ENCODE measurements at places on chromosomes 6 and 20.

- peak; percentile 95 for DNase-seq
Measured at GRCh38 chr20:50625986-50626677, 65.2 kb downstream of the RIPOR3 start.

DNA sequence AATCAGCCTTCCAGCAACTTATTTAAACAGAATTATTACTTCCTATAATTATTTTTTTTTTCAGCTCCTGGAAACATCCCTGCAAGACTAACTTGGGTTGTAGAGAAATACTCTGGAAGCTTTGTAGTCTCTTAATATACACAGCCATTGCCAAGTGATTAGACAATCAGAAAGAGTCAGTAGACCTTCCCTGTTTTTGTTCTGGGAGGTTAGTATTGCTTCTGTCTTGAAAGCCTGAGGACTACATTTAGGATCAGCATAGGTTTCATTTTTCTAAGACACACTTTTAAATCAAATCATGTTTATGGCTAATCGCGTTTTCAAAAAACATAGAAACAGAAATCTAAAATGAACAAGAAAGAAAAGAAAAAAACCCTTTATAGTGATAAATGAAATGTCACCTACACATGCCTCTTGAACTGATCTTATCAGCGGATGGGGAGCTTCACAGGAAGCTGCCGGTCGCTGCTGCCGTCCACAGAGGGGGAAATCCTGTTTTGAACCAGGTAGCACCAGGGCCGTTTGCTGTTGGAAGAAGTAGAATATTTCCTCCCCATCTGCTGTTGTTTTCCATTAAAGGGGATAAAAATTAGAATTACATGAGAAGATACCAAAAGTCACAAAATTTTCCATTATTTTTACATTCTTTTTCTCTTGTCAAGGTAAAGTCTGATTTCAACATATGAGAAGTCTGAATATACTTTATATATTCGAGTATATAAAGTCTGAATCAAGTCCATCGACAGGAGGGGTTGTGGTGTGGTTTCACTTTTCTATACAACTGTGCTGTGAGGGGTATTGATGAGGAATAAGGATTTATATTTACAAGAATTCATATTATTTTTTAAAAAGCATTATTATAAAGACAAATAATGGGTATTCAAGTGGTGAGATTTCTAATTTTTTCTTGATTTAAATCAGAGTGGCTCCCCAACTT lies 94.6 kb downstream of the ARMC2 start:
- DNase-seq = no peak

- DNase-seq = peak; percentile 26
Measured at GRCh38 chr20:60054716-60055634, 96.8 kb downstream of the CDH26 start.

GRCh38 chr6:118808793-118809638 lies 84.9 kb upstream of the ASF1A start:
- no peak for DNase-seq

DNA sequence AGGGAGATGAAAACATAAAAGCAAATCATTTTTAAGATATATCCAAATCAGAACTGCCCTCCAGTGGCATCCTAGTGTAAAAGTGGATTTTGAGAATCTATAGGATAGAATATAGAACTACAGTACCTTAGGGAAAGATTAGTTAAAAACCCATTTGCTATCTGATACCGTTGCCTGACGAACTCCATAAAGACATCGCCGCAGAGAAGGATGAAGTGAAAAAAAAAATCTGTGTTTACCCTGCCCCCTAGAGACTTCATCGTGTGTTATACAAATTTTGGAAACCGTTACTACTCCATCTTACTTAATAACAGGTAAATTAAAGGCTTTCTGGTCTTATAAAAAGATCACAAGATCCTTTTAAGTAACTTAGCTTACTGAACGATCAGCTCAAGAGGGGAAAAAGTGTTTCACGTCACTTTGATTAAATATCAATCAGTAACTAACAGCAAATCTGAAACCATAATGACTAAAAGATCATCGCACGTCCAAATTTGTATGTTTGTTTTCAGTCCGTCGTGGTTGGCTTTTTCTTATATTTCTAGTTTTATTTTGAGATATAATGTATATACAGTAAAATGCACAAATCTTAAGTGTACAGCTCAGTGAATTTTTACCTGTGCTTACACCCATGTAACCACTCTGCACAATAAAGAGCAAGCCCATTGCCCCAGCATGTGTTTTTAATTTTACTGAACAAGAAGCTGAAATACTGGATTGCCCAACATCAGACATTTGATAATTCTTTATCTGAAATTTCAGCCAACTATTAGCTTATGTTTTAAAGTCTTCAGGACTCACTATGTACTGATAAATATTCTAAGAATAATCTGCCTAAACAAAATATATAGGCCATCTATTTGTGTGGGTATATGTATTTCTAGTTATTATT lies 881 bp upstream of the MCM3 start:
- peak; percentile 97 for DNase-seq

DNA sequence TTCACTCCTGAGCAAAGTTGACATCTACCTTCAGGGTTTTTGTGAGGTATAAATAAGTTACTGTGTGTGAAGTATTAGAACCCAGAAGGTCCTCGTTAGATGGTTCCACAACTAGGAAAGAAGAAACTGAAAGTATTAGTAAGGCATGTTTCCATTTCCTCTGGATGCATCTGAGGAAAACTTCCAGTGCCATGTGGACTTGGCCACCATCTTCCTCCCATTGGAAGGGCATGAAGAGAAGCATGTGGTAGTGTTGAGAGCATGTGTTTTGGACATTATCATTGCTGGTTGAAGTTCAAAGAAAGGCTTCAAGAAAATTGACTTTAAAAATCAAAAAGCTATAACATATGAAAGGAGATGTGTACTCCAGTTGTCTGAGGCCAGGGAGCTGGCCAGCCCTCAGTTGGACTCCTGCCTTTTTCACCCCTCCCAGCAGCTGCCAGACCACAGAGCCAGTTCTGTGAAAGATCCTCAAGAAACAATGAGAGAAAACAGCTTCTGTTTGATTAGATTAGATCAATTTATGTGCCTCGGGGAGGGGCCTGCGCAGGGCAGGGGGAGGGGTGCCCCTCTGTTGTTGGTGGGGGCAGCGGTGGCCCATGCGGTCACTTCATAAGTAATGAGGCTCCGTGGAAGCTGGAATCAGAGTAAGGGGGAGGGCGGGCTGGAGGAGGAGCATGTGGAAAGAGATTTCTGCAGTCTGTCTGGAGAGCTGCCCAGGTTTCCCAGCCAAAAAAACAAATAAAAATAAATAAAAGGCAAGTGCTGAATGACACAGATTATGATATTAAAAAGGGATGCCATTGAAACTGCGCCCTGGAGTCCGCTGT lies 154.0 kb downstream of the JARID2 start:
- DNase-seq = peak; percentile 56

DNA sequence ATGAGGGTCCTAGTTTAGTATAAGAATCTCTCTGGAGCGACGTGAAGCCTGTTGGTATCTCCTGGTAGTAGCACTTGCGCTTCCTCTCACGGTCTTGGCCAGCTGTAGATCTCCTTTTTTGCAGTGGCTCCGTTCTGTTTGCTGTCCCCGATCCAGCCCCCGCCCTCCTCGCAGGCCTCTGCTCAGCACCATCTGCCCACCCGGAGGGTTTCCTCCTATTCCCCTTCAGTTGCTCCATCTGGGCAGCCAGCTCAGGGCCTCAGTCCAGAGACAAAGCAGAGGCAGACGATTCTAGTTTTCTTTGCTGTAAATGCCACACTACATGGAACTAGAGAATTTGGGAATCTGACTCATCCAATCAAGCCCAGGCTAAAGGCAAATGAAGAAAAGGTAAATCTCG lies 126.6 kb downstream of the TIAM2 start:
- DNase-seq = no peak

- no peak for DNase-seq
Measured at GRCh38 chr6:124990988-124991387, 28.8 kb downstream of the RNF217 start.

DNA sequence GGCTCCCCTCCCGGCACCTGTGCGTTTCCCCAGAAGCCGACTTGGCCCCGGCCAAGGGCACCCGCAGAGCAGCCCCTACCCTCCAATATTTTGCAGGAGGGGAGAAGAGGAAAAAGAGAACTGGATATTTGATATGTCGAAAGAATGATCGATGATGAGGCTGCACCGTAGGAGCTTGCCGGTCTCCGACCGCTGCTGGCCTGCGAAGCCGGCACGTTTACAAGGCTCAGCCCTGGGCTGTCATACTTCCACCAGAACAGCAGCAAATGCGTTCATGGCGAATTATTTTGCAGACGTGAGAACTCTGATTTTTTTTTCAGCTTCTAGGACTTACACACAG lies 296.7 kb downstream of the TFAP2C start:
- no peak for DNase-seq
